Hypothalamus (tissue), 51 donors: ENCODE measurements at places on chromosomes 4 and X.

DNA sequence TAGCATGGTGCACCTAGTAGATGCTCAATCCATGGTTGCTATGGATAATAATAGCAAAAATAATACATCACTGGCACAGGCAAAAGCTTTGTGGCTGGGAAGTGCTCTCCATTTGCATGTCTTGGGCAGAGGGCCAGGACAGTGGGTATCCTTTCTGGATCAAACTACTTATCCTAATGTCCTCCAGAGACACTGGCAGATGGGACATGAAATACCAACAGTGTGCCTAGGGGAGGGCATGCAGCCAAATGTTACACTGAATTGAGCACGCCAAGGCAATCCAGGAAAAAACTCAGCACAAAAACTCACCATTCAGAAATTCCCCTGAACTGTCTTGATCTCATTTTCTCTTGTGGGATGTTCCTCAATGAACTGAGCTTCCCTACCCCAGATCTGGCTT is 98.6 kb upstream of the SCML1 start:
- no peak for DNase-seq

DNA sequence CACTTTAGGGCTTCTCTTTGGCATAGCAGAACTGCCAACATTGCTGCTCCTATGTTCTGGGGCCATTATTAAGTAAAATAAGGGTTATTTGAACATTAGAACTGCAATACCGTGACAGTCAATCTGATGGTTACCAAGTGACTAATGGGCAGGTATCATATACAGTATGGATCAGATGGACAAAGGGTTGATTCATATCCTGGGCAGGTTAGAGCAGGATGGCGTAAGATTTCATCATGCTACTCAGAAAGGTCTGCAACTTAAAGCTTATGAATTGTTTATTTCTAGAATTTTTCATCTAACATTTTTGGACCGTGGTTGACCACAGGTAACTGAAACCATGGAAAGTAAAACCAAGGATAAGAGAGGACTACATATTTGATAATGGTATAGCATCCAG is 40.9 kb downstream of the BRCC3 start:
- no peak for DNase-seq

DNA sequence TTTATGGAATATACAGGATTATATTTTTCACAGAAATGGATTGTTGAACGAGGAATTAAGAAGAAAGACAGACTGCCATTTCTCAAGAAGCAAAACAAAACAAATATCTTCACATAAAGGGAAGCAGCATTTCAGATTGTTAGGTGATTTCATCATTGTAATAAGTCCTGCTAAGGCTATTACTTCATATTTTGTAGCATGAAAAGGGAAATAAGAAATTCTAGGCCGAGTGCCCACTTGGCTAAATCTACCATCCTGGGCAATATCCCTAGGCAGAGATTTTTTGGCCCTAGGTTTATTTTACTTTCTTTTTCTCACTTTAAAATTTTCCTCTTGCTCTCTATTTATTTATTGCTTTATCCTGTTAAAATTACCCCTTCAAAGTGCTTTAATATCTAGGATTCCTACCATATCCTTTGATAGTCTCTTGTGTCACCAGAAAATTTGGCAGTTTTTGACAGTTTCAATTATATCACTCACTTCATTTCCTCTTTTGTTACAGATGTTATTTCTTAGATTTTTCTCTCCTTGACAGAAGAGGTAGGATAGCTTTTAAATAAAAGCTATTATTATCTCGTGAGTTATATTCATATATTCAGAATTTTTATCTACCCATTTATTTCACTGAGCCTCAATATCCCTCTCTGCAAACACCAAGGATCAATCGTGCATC is 142.3 kb downstream of the PDGFC start:
- no peak for DNase-seq

DNA sequence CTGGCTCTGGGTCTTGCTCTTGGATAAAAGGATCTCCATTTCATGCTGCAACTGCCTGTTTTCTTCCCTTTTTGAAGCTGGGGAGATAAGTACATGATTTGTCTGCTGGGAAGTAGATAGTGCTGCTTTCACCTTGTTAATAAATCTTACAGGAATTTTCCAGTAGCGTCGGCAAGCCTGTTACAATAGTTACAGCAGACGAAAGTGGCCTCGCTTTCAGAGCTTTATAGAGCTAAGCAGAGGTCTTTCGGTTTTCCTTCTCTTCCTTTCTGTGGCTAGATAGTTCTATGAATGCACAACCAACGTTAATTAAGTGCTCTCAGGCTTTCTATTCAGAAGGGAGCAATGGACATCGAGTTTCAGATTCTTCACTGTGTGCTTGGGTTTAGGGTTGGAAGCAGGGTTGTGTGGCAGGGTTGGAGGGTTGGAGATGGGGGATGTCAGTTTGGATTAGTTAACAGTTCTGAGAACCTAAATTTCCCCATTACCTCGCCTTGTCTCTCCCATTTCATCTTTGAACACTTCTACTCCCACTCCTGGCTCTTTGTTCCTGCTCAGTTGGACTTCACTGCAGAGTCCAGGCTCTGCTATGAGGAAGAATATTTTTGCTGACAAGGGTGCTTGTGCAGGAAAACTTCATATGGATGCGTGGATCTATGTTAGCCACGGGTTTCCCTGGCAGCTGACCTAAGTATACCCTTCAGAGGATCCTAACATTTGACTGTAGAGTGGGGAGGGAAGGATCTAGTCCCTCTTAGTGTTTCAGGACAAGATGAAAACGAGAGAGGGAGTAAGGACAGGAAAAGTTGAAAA is 237.9 kb downstream of the ARHGAP10 start:
- no peak for DNase-seq

- DNase-seq: no peak
These were observed 57.8 kb upstream of the STX18 start for GRCh38 chr4:4599481-4600275.

- DNase-seq: no peak
These were observed 8.4 kb downstream of the ZNF280C start for GRCh38 chrX:130260316-130260715.

DNA sequence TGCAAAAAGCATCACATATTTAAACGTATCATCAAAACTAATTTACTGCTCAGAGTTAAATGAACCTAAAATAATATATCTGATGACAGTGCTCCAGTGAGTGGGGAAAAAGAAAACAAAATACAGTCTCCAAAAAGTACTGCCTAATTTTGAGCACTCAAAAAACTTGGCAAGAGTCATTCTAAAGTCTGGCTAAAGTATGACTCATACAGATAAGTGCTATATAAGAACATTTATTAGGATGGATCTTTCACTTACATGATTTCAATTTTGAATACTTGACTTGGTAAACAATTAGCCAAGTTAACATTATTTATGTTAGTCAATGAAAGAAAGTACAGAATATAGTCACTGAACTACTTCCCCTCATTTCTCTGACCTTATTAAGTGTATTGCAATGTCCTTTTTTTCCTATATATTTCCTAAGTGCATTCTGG is 27.2 kb downstream of the FBXO8 start:
- DNase-seq: no peak

- DNase-seq: no peak
These were observed 111.2 kb downstream of the GLRA3 start for GRCh38 chr4:174717828-174718227.

DNA sequence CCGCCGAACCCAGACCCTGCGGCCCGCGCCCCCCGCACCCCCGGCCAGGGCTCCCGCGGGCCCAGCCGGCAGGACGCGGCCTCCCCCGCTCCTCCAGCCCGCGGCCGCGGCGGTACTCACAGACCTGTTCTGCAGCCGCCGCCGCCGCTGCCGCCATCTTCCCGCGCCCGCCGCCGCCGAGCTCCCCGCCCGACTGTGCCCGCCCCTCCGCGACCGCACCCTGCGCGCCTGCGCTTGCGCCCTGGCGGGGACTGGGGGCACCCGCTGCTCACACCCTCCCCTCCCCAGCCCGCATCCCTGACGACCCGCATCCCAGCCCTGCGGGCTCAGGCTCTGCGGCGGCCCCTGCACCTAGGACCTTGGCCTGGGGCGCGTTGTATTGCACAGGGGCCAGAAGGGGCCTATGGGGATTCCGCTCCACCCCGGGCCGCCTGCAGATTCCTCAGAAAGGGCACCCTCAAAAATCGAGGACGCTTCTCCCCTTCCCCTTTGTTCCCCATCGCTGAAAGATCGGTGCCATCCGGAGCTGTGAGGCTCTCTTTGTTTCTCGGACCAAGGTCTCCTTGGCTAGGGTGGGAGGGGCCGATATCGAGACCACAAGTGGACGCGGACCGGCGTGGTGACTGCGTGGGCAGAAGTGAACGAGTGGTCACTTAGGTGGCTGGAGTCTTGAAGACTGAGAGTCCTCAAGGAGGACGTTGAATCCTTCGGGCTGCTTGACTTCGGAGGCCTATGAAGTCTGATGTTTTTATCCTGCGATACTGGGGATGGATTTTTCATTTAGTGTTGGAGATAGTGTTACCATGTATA is at the start of gene SGCB:
SGCB (minus strand) TSS at position 197 of the 810 bp plus-strand sequence; CDS start at position 157, 40 bp downstream.
- DNase-seq: peak; percentile 76
